ENCODE measurements at places on chromosomes 4 and X. TPM values are rescaled to one million over a fixed set of nuclear protein-coding genes. Genes with fewer than 3 reads are reported as not detected.
A peak's percentile ranks its signal among the peaks of the same experiment; 100 is the strongest.

DNA sequence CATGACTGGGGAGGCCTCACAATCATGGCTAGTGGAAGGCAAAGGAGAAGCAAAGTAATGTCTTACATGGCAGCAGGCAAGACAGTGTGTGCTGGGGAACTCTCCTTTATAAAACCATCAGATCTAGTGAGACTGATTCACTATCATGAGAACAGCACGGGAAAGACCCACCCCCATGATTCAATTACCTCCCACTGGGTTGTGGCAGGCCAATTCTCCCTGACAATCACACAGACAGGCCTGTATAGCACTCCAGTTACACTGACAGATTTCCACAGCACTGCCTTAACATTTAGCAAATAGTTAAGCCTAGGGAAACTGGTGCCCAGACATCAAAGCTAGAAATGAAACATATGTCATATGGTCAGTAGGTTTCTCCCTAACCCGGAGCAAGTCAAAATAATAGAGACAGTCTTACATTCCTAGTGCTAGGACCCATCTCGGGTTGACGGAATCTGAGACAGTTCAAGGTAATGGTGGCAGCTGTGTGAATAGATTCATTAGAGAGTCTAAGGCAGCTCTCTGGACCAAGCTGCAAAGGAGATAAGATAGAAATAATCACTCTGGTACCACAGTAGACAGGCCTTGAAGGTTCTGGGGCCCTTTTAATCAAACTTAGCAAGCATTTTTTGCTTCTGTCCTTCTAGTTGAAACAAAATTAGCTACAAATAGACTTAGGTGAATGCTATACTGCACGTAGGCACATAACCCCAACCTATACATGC is 9.4 kb upstream of the HERC5 start:
- DNase-seq: no peak

GRCh38 chrX:118853596-118853995 is 30.0 kb downstream of the ZCCHC12 start:
- DNase-seq: no peak

- DNase-seq: peak; percentile 36
Observed at GRCh38 chr4:174999407-174999806, 81.2 kb downstream of the ADAM29 start.

DNA sequence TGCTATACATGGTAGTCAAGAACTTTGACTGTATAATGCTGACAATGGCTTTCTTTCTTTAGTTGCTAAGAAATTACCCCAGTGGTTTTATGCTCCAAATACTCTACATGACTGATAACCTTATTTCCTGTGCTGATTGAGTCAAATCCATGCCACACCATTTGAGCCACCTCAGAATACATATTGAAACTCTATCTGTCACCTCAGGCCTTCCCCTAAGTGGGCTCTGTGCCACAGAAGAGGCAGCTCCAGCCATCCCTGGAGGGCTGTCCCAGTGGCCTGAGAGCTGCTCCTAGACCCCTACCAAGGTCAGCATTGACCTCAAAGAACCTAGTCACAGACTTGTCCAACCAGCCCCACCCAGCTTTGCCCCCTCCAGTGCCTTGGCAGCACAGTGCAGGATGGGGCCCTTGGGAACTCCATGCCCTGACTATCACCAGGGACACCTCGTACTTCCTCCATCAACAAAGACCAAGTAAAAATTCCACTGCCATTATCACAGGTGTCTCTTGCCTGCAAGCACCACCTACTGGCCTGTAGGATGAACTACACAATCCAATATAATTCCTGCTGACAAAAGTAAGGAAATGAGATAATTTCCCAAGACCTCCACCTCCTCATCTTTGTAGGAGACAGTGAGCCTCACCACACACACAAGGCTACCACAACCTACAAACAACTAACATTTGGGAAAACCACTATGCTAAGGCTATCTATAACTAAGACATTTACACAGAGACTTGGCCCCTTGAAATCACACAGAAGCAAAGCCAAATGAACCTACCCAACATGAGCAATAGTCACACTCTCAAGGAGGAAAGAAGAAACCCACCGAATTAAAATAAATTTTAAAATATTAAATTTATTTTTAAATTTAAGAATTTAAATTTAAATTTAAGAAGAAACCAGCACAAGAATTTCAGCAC is 239.9 kb downstream of the NKX6-1 start:
- peak; percentile 21 for DNase-seq

DNA sequence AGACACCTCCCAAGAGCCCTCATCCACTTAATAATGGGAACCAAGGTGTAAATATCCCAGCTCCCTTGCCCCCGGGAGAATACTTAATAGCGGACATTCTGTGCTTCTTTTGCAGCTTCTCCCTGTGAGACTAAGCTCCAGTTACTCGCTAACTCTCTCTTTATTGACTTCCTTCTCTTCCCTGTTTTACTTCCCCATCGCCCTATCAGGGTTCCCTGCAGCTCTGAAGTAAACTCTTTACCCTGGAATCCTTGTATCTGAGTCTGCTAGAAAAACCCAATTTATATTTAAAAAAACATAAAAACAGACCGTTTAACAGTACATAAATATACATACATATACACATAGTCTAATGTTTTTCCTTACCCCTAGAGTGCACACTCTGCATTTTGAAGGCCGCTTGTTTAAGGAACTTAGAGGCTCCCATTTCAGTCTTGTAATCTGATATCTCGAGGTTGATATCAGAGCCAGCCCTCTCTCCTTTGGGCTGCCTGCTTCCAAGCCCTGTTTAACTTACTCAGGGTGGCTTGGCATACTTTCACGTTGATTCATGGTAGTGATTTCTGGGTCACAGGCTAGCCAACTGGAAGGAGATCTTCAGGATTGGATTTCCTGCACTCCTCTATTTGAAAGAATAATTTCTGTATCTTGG is 177.4 kb upstream of the SCML1 start:
- DNase-seq: peak; percentile 78

GRCh38 chrX:139967300-139967699 is 2.0 kb upstream of the CXorf66 start:
- no peak for DNase-seq

GRCh38 chr4:14299166-14299565 is 671.6 kb upstream of the BOD1L1 start:
- no peak for DNase-seq

- DNase-seq: no peak
Observed at GRCh38 chrX:9656277-9656676, 109.4 kb downstream of the GPR143 start.

- no peak for DNase-seq
Observed at GRCh38 chr4:11397819-11398610, 30.7 kb downstream of the HS3ST1 start.

DNA sequence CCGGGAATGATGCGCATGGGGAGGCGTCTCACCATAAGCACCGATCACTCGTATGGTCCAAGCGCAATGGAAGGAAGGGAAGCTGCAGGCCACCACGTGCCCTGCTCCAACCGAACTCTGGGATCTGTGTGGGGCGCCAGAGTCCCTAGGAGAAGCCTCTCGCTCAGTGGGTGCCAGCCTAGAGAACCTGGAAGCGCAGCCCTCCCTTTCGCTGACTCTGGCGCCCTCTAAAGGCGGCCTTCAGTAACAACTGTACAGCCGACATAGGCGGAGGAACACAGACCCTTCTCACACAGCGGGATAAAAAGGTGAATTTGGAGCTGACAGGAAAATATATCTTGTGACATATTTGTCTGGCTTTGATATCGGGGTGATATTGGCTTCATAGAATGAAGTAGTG is 76.0 kb downstream of the INTS6L start:
- peak; percentile 25 for DNase-seq

DNA sequence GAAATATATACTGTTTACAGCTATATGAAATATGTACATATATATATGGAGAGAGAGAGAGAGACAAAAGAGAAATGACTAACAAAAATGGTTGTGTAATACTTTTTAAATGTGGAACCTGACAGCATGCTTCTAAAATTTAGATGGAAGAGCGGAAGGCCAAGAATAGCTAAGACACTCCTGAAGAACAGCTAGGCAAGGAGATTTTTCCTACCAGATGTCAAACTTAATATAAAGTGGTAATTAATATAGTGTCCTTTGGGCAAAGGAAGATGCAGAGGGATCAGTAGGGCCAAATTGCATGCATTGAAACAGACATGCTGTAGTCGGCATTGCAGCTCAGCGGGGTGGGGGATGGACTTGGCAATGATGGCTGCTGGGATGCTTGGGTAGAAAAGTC is 45.2 kb downstream of the ADD1 start:
- DNase-seq: no peak

DNA sequence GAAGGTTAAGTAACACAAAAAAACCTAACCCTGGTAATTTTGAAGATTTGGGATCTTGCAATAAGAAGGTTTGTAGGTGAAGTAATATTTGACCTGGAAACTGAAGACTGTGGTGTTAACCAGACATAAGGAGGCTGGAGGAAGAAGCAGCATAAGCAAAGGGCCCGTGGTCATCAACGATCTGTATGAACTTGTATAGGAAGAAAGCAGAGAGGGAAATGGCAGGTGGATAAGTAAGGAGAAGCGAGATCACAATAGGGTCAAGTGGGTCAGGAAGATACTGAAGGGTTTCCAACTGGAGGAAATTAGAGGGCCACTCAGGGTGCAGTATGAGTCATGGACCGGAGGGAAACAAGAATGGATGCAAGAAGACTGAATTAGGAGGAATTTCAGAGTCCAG is 103.8 kb upstream of the SORBS2 start:
- DNase-seq: no peak

GRCh38 chrX:133921086-133921485 is 64.3 kb downstream of the GPC3 start:
- no peak for DNase-seq

DNA sequence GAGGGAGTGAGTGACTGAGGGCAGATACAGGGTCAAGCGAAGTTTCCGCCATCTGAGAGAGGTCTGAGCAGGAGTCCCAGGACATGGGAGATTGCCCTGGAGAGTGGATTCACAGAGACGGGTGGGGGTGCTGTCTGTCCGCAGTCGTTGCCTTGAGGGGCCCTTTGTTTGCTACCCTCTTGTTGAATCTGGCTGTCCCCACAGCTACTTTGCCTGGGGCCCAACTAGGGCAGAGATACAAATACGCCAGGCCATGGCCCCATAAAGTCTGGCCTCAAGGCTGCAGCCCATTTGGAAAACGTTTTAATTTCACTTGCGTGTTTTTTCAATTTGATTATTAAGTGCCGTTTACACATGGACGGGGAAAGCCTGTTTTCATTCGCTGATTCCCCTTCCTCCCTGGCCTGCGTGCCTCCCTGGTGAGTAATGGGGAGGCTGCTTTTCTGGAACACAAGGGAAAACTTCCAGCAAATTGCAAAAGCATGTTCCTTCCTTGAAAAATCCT is 134.4 kb downstream of the SMIM20 start:
- no peak for DNase-seq

- DNase-seq: peak; percentile 70
Observed at GRCh38 chr4:121272526-121272925, 108.3 kb downstream of the QRFPR start.

GRCh38 chr4:164890691-164891090 is 13.7 kb downstream of the APELA start:
- no peak for DNase-seq

DNA sequence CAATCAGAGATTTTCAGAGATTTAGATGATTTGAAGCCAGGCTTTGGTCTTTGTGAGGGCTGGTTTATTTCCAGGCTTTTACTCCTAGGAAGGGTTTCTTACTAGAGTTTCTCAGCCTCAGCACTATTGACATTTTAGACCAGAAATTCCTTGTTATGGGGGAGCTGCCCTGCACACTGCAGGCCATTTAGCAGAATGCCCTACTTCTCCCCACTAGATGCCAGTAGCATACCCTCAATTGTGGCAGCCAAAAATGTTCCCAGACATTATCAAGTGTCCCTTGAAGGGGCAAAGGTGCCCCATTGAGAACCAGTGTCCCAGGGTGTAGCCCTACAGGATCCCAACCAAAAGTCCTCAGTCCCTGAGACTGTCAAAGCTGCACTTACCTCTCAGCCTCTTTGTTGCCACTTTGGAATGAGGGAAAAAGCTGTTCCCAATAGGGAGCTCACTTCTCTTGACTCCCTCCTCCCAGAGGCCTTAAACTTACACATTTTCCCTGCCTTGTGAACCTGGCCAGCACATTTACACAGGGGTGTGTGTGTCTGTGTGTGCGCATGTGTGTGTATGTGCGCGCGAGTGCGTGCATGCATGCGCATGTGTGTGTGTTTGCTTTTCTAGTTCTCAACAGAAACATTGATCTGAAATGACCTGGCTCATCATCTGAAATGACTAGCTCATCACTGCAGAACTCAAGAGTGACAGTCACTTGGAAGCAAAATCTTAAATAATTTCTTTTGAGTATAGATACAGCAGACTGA is 231.4 kb downstream of the QDPR start:
- no peak for DNase-seq

DNA sequence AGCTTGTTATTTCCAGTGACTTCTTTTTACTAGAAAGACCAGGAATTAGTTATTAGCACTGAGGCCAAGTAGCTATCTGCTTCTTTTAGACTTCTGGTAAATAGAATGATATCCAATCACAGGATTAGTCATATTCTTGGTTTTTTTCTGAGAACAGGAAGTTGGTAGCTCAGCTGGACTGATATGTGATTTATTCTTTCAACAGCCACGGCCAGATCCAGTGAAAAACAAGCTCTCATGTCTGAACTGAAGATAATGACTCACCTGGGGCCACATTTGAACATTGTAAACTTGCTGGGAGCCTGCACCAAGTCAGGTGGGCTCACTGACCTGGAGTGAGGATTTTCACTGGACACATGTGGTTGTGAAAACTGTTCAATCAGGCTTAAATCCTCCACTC is 48.6 kb downstream of the PDGFRA start:
- DNase-seq: peak; percentile 81

NSUN7 gene
- total RNA-seq: not detected

CFAP299 gene
- total RNA-seq: not detected

TTC29 gene
- not detected for total RNA-seq

AFF2 gene
- total RNA-seq: 22.3 TPM

CT47B1 gene
- not detected for total RNA-seq

SMIM43 gene
- total RNA-seq: not detected

ALB gene
- not detected for total RNA-seq
